ENCODE measurements at places on chromosomes 12 and 14.

GRCh38 chr14:102785595-102785963, 8.3 kb downstream of the TRAF3 start:
- DNase-seq = no peak

DNA sequence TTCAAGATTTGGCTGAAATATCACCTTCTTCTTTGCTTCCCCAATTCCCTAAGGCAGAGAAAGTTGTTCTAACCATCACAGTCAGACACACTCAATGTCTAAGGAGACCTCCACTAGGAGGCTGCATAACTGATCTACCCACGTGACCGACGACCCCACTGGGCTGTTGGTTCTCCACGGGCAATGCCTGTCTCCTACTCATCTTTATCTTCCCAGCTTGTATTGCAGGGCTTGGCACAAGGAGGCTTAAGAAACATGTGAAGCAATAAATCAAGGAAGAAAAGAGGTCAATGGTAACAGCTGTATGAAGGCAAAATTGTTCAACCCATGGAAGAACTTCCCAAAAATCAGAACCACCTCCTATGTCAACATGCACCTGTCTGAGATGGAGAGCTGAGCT, 27.1 kb downstream of the NT5DC3 start:
- DNase-seq = no peak

GRCh38 chr12:106442575-106442974, 85.0 kb downstream of the POLR3B start:
- no peak for DNase-seq

- no peak for DNase-seq
These were observed 84.6 kb upstream of the NAV3 start for GRCh38 chr12:77746096-77746495.

- DNase-seq = no peak
These were observed 357.0 kb downstream of the TMEM121 start for GRCh38 chr14:105883066-105884005.

DNA sequence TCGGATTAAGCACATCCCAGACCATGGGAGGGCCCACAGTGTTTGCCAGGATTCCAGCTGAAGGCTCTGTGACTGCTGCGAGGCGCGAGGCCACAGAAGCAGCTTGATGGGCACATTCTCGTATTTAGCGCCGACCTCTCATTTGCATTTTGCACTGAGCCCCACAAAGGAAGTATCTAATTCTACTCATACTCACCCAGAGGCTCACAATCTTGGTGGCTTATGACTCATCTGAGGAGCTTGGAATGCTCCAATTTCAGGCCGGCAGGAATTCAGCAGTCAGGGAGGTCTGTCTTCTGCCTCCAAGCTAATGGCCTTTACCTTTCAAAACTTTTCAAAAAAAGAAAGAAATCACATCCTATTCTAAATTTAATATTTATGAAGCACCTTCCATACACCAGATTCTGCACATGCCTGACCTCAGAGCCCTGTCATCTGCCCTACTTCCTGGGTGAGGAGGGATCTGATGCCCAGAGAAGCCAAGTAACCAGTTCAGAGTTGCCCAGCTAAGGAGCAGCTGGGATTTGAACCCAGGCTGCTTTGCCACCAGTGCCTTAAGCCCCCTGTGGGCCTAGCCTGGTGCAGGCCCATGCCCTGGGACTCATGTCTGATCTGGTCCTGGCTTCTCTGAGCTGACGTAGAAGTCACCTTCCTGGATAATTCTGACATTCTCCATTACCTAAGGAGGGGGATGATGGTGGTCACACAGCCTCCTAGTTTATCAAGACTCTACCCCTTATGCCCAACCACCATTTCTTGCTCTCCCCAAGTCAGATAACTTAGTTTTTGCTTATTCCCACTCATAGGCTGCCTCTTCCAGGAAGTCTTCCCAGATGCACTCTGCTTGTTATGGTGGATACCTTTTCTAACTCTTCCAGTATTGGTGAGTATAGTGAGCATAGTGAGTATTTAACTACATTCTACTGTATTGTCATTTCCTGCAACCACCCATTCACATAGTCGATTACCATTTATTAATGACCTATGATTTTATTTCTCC, 198.9 kb downstream of the RBM19 start:
- DNase-seq = no peak

DNA sequence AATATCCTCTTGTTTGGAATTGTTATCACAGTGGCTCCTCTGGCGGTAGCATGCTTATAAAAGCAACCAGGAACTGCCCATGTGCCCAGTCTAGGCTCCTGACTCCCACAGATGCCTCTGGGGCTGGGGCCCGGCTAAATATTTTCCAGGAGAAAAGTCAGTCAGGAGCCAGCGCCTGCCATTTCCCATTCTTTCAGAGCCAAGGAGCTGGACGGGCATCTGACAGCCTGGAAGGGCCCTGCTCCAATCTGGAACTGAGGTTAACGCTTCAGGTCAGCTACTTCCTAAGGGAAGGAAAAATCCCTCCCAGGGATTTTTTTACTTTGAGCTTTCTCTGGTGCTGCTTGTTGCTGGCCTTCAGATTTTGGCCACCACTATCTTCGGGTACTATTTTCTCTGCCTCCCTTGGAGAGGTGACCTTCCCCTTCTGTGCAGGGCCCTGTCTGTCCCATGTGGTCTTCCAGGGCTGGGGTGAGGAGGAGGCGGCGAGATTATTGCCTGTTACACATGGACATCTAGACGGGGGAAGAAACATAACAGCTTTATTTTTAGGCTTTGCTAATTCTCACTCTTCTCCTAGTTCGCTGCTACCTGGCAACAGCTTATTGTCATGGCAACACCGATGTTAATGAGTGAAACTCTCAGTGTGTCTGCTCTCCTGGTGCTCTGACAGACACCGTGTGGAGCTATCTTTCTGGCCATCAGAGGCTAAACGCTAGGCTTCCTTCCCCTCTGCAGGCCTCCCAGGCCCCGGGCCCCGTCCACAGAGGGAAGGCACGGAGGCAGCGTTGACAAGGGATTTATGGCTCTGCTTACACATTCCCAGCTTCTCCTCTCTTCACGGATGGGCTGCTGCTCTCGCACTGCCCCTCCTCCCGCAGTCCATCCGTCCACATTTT, 160.4 kb downstream of the CACNA1C start:
- no peak for DNase-seq

DNA sequence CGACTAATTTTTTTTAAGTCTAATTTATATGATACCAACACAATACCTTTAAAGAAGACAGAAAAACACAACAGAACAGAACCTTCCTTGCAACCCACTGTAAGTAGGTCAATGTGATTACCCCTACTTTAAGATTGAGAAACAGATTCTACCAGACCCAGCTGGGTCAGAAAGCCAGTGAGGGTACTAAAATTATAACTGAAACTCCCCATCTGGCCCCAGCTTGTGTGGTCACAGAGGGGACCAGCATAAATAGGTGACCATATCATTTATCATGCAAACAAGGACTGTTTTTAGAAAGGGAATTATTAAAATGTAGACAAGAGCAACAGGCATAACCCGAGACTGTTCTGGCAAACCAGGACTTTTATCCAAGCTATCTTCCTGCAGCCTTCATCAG, 30.1 kb upstream of the FRMD6 start:
- no peak for DNase-seq

DNA sequence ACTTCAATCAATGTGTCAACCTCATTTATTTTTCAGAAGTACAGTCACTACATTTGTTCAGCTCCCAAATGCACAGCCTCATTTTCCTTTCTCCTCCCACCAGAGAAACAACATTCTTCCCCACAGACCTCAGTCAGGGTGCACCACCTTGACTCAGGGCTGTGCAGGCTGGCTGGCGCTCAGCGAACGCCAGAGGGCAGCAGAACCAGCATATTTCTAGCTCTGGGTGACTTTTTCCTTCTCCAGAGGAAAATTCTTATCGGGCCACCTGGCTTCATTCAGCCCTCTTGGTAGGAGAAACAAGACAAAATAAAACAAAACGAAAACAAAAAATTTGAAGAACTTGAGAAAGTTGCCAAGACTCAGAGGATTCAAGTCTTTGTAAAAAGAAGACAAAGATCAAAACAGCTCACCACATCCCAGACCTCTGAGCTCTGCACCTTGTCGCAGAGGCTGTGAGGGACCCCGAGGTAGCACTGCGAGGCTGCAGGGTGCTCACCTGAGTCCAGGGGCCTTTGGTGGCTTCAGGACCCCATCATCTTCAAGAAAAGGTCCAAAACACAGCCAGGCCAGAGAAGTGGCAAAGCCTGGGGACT, 33.7 kb downstream of the PAH start:
- peak; percentile 20 for DNase-seq

- no peak for DNase-seq
These were observed 592 bp upstream of the USP15 start for GRCh38 chr12:62259631-62259992.

DNA sequence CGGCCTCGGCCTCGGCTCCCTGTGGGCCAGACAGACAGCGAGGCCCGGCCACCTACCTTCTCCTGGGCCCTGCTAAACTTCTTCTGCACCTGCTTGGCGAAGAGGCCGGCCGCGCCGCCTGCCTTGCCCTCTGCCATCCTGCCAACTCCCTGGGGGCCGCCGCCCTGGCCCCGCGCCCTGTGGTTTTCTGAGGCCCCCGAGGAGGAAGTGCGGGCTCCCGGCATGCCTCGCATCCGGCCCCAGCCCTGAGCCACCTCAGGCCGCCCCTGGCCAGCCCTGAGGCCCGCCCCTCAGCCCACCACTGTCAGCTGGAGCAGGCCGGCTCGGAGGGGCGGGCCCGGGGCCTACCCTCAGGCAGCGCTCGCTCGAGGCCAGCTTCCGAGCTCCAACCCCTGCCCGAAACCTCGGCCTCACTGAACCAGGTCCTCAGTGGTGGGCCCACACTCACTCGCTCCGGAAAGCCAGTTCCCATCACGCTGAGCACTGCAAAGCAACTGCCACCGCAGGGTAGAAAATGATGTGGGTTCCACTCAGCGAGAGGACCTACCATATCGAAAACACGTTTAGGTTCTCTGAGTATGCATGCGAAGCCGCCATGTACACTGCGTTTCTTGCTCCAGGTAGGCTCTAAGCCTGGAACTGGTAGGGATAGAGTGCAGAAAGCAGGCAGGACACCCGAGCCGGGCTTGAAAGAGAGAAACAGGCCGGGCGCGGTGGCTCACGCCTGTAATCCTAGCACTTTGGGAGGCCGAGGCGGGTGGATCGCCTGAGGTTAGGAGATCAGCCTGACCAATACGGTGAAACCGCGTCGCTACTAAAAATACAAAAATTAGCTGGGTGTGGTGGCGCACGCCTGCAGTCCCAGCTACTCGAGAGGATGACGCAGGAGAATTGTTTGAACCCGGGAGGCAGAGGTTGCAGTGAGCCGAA, at the start of gene BIN2:
Gene BIN2, minus strand, starts transcription at position 209 of the 930 bp plus-strand sequence. Its CDS starts 72 bp downstream, at position 137.
- peak; percentile 82 for DNase-seq

- DNase-seq = no peak
These were observed 25.4 kb downstream of the HSPB8 start for GRCh38 chr12:119204131-119204530.

- DNase-seq = no peak
These were observed 101.2 kb upstream of the NCOR2 start for GRCh38 chr12:124668602-124669001.
